ENCODE measurements at places on chromosomes 13 and 19.

DNA sequence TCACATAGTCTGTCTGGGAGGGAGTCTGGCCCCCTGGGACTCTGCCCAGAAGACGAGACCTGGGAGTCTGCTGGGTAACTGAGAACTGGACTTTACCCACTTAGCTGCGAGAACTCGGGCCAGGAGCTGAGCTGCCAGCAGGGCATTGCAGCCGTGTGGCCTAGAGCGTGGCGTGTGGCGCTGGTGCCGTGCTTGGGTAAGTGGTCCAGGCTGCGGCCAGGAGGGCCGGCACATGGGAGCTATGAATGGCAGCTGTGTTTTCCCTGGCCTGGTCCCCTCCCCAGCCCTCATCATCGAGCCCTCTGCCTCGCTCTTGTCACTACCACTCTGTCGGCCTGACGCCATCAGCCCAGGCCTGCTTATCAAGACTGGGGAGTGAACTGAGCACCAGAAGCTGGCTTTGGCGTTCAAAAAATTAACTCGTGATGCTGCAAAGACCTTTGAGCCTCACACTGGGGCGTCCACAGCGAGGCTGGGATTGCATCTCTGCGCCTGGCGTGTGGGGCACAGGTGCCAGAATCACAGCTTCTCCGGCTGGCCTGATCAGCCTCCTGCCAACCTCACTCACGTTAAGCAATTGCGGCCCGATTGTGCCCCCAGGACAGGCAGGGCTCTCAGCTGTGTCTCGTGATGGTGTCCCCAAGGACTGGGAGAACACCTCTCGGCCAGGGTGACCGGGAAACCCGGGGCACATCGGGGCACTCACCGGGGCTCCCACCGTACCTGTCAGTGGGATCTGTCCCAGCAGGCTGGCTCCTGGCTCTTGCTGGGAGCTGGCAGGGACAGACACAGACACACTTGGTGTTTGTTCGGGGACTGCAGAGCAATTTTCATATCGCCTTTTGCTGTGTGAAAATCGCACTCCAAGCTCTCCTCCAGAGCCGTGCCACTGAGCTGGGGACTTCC is 85.9 kb downstream of the KDM4B start:
- DNase-seq, result no peak

- no peak for DNase-seq
Measured at GRCh38 chr19:17733127-17733526, 13.8 kb downstream of the MAP1S start.

- no peak for DNase-seq
Measured at GRCh38 chr13:40445557-40445990, 220.9 kb downstream of the FOXO1 start.

GRCh38 chr13:51298812-51299211 is 40.7 kb upstream of the SERPINE3 start:
- no peak for DNase-seq

GRCh38 chr13:74205313-74205690 is 71.1 kb upstream of the KLF12 start:
- no peak for DNase-seq

GRCh38 chr13:36329361-36329760 is 16.8 kb downstream of the SPART start:
- DNase-seq, result no peak

- DNase-seq, result no peak
Measured at GRCh38 chr19:5128251-5128935, 159.5 kb downstream of the KDM4B start.
